ENCODE measurements at places on chromosomes 3 and 15. TPM values are rescaled to one million over a fixed set of nuclear protein-coding genes. Genes with fewer than 3 reads are reported as not detected.

The PLA2G4B gene
- 9.2 TPM for polyA plus RNA-seq

The KATNBL1 gene
- polyA plus RNA-seq, result 9.4 TPM

The CHRD gene
- 1.7 TPM for polyA plus RNA-seq

The CDHR4 gene
- polyA plus RNA-seq, result 0.96 TPM

The EIF4E3 gene
- polyA plus RNA-seq, result 2.8 TPM

The CILP gene
- not detected for polyA plus RNA-seq

The ARPP21 gene
- not detected for polyA plus RNA-seq

The ZDHHC19 gene
- 2.5 TPM for polyA plus RNA-seq

The ATP13A5 gene
- not detected for polyA plus RNA-seq

The RAB27A gene
- 2.3 TPM for polyA plus RNA-seq

The NPAP1 gene
- polyA plus RNA-seq, result 0.06 TPM

The PRSS50 gene
- polyA plus RNA-seq, result 1.1 TPM

The MSL2 gene
- polyA plus RNA-seq, result 8.8 TPM

The MORC1 gene
- polyA plus RNA-seq, result not detected

The C2CD4B gene
- 0.12 TPM for polyA plus RNA-seq

The TMEM42 gene
- 42.6 TPM for polyA plus RNA-seq

The MEIS2 gene
- polyA plus RNA-seq, result 1.3 TPM

The AMOTL2 gene
- polyA plus RNA-seq, result 33.5 TPM

The LEO1 gene
- 1.6 TPM for polyA plus RNA-seq

The SLC9C1 gene
- 0.15 TPM for polyA plus RNA-seq

The LHFPL4 gene
- 5.0 TPM for polyA plus RNA-seq

The RHOV gene
- polyA plus RNA-seq, result 1.5 TPM

The ACAD9 gene
- 35.1 TPM for polyA plus RNA-seq

The TRPM1 gene
- polyA plus RNA-seq, result 0.05 TPM

The IL5RA gene
- not detected for polyA plus RNA-seq

The GABRG3 gene
- polyA plus RNA-seq, result 0.17 TPM

The ILDR1 gene
- polyA plus RNA-seq, result 1.8 TPM

The CACNA2D2 gene
- 24.9 TPM for polyA plus RNA-seq

The NDUFB5 gene
- polyA plus RNA-seq, result 46.1 TPM

The PPP1R14D gene
- polyA plus RNA-seq, result not detected

The REC114 gene
- polyA plus RNA-seq, result 0.12 TPM

The IL20RB gene
- polyA plus RNA-seq, result 1.8 TPM

The CCRL2 gene
- not detected for polyA plus RNA-seq

The SLC2A2 gene
- not detected for polyA plus RNA-seq

The PLA1A gene
- polyA plus RNA-seq, result not detected

The ZMYND10 gene
- 0.93 TPM for polyA plus RNA-seq

The MOBP gene
- 0.24 TPM for polyA plus RNA-seq

The ELP6 gene
- polyA plus RNA-seq, result 78.7 TPM

The GRM7 gene
- polyA plus RNA-seq, result 0.17 TPM

The RBP2 gene
- polyA plus RNA-seq, result not detected

The CHRNA3 gene
- polyA plus RNA-seq, result 4.4 TPM
